ENCODE measurements at places on chromosomes 7 and 10.

DNA sequence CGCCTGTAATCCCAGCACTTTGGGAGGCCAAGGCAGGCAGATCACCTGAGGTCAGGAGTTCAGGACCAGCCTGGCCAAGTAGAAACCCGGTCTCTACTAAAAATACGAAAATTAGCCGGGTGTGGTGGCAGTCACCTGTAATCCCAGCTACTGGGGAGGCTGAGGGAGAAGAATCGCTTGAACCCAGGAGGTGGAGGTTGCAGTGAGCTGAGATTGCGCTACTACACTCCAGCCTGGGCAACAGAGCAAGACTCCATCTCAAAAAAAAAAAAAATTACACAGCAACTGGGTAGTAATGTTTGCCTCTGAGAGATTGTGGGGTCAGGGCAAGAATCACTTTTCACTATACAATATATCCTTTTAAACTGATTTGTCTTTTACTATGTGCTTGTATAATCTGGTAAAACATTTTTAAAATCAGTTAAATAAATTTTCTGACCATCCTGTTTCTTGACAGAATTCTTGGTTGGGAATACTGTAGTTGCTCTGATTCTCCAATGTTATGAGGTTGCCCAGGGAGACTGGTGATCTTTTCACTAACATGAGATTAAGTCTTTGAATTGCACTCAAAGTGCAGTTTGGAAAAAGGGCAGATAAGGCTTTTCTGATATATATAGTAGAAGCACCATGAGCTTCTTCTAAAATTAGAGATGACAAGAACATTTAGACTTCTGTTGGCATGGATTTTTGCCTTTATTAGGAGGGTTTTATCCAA, 1.5 kb downstream of the ENTPD7 start:
- no peak for DNase-seq

DNA sequence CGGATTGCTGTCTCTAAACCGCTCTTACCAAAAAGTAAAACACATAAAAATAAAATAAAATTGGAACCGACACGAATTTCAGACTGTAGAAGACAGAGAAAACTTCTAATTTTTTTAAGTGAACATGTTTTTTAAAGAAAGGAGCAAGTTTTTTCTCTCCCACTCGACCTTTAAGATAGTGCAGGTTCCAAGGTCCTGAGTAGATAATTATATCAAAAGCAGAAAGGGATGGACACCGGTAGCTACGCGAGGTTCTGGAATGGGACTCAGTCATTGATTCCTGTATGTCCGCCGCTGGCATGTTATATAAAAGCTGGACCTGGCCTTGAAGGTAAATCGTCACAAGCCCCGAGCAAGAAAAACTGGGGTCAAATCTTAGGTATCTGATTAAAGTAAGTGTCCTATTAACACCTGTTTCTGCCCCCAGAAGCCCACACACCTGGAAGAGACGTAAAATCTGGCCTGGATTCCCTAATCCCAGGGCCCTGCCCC, 462 bp upstream of the CISD1 start:
- DNase-seq, result no peak

GRCh38 chr7:134337980-134338379, 21.2 kb upstream of the SLC35B4 start:
- no peak for DNase-seq

GRCh38 chr10:49260644-49261296, 38.2 kb upstream of the C10orf71 start:
- DNase-seq, result no peak

- no peak for DNase-seq
These were observed 74.2 kb downstream of the MGMT start for GRCh38 chr10:129541200-129541599.

DNA sequence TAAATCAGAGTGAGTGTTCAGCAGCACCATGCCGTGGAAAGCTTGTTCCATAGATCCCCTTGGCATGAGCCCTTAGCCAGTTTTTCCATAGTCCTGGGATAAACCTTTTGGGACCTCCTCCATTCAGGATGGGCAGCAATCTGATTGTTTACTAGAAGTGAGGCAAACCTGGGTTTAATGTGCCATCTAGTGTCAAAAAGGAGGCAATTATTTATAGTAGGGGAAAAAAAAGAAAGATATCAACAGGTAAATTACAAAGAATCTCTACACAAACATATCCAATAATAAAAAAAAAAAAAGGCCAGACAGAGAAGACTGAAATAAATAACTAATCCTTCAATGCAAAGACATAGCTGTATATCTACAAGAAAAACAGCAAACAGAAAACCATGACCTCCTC, 229.0 kb upstream of the STK17A start:
- no peak for DNase-seq

DNA sequence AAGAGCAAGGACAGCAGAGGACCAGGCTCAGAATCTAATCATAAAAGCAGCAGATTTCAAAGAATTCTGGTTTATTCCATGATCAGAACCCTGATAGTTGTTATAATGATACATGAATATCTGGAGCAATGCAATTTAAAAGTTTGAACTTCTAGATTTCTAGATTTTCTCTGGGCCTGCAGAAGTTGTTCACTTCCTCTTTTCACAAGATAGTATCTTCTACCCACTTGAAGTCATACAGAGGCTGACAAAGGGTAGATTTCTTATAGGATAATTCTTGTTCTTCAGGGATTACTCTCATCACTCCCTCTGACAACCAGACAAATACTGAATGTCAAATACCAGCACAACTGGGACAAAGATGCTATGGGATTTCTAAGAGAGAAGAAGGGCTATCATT, 320.0 kb upstream of the ETV1 start:
- DNase-seq, result no peak

GRCh38 chr10:64102916-64103315, 581.7 kb downstream of the REEP3 start:
- DNase-seq, result no peak

DNA sequence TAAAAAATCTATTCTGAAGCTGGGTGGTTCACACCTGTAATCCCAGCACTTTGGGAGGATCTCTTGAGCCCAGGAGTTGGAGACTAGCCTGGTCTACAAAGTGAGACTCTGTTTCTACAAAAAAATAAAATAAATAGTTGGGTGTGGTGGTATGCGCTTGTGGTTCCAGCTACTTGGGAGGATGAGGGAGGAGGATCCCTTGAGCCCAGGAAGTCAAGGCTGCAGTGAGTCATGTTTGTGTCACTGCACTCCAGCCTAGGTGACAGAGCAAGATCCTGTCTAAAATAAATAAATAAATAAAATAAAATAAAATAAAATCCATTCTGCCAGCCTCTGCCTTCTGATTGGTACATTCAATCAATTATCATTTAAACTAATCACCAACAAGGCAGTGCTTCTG, 17.5 kb downstream of the ZNF33A start:
- DNase-seq, result no peak

- DNase-seq, result peak; percentile 94
These were observed 212.8 kb downstream of the MAD1L1 start for GRCh38 chr7:2019711-2020511.

Data from fibroblast of skin of abdomen (primary cell).